CD8-positive, alpha-beta T cell (primary cell): ENCODE measurements at places on chromosomes 13 and 19. TPM values are rescaled to one million over a fixed set of nuclear protein-coding genes. Genes with fewer than 3 reads are reported as not detected.

Gene MIA
- total RNA-seq = not detected

Gene CGB8
- total RNA-seq = not detected

Gene TMEM145
- total RNA-seq = not detected

Gene TDRD3
- total RNA-seq = 22.4 TPM

Gene ZNF471
- 0.71 TPM for total RNA-seq

Gene MAG
- not detected for total RNA-seq

Gene SLC25A42
- total RNA-seq = 10.6 TPM

Gene ZNF837
- total RNA-seq = 1.2 TPM

Gene ZNF320
- 5.5 TPM for total RNA-seq

Gene PRTN3
- total RNA-seq = not detected

Gene C13orf42
- total RNA-seq = not detected

Gene ZFP14
- 5.0 TPM for total RNA-seq

- DNase-seq = no peak
Measured at GRCh38 chr13:94583926-94584325, 12.0 kb downstream of the TGDS start.

DNA sequence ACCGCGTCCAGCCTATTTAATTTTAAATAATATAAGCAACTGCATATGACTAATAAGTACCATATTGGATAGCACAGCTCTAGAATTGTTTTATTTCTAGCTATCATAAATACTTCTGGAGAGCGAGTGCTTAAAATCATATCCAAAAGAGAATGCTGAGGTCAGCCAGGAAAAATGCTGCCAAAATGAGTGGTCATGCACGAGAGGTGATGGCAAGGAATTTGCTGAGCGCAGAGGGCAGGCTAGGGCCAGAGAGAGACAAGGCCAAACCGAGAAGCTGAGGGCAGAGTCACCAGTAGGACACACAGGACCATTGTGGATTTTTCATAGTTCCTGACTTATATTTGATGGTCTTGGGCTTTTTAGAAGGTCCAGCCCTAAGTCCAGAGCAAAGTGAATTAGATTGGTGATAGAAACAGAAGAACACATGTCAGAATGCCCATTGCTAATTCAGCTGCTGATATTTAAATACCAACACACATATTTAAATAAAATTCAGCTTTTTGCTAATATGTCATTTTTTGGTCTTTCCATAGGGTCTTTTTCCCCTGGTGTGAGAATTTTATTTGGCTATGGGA is 33.6 kb upstream of the UBL3 start:
- DNase-seq = no peak

DNA sequence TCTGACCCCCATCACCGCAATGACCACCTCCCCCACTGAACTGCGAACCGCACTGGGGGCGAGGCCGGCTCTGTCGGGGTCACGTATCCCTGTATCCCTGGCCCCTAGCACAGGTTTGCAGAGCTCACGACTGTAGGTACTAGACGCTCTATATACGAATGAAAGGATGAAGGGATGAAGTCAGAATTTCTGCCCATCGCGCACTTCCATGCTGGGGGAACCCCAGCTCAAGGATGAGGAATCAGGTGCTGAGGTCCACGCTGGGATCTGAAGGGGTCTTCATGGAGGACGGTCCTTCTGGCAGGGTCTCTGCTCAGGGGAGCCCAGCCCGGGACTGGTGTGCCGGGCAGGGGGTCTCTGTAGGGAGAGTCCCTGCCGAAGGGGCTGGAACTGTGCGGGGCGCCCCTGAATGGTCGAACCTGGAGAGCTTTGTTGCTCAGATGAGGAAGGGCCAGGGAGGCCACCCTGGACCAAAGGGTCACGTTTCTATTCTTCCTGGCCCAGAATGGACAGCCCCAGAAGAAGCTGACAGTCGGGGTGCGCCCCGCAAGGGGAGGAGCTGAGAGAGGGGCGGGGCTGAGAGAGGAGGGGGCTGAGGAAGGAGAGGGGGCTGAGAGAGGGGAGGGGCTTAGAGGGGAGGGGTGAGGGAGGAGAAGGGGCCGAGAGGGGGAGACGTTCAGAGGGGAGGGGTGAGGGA is 37.9 kb upstream of the SEMA6B start:
- no peak for DNase-seq

DNA sequence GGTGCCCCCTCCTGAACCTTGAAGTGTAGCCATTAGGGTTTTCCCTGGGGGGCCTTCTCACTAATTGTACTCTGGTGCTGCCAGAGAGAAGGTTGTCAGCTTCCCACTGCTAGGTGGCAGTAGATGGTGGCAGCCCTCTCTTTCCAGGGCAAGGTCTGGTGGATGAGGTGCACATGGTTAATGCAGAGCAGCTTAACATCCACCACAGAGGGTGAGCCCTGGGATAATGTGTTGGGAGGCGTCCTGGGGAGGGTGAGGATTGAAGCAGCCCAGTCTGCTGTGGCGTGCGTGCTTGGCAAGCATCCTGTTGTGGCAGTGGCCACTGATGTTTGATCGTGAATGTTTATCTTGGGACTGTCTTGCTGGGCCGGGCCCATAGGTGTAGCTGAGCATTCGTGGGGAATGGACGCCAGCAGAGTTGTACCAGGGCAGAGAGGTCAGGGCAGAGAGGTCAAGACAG is 5.8 kb downstream of the EGLN2 start:
- DNase-seq = peak; percentile 54

DNA sequence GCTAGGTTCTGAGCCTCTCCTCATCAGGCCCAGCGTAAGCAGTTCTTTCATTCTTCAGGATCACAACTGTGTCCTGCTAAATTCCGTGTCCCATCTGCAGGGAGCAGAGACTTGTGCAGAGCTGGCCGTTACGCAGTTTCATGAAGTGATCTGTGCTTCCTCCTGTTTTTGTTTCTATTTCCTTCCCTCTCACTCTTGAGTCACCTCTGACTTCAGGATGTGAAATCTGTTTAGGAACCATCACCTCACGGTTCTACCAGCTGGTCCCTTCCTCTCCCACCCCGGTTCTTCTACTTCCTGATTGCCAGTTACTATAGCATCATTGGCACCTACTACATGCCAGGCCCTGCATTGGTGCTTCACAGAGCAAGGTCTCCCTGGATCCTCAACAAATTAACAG is 8.5 kb downstream of the MAU2 start:
- DNase-seq = no peak

DNA sequence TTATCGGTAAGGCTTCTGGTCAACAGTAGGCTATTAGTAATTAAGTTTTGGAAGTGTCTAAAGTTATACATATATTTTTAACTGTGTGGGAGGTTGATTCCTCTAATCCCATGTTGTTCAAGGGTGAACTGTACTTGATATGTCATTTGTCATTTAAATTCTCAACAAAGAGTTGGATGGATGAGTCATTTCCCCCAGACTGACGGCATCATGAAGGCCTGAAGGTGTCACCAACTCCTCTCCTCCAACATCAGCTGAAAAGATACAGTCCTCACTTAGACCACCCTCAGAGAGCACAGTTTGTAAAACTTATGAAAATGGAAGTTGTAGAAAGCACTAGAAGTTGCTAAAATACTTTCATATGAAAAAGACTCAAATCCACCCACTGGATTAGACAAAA is 48.8 kb downstream of the DCLK1 start:
- no peak for DNase-seq

- DNase-seq = no peak
Measured at GRCh38 chr13:29530901-29531300, 64.6 kb downstream of the SLC7A1 start.

DNA sequence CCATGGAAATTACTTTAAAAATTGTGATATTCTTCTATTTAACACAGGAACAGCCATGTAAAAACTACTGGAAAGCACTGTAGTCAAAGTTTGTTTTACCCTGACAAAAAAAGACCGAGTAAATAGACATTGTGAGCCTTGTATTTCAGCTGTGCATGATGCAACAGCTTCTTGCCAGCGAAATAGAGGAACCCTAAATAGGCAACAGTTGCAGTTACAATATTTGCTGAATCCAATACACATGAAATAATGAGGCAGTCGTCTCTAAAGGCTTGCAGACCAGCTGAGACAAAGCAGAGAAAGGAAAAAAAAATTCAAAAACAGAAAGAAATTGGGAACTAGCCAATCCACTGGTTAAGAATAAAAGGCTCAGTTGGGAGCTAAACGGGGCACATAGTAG is 1001.1 kb downstream of the OLFM4 start:
- DNase-seq = no peak

GRCh38 chr13:23617551-23618024 is 47.4 kb downstream of the TNFRSF19 start:
- no peak for DNase-seq

DNA sequence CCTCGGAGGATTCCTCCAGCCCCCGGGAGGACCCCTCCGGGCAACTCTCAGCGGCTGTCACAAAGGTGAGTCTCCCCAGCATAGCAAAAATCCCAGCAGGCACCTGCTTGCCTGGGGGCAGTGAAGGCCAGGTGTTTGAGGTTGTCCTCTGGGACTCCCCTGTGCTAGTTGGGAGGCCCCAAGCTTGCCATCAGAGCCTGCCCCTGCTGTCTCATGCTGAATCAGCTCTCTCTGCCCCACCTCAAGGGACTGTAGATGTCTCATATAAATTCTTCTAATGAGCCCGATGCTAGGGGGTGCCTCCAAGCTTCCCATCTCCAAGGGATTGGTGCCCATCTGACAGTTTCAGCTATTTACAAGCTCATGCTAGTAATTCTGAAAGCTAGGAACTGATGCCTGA is 53.6 kb downstream of the NWD1 start:
- no peak for DNase-seq

DNA sequence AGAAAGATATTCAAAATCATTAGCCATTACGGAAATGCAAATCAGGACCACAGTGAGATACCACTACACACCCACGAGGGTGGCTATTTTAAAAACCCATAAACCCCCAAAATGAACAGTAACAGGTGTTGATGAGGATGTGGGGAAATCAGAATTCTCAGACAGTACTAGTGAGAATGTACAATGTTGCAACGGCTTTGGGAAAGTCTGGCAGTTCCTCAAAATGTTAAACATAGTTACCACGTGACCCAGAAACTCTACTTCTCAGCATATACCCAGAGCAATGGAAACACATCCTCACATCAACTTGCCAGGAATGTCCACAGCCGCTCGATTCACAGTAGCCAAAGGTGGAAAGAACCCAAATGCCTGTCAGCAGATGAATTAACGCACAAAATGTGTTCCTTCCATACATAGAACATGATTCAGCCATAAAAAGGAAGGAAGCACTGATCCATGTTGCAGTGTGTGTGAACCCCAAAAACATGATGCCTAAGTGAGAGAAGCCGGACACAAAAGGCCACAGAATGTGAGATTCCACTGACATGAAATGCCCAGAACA is 7.0 kb downstream of the PLVAP start:
- no peak for DNase-seq

GRCh38 chr13:29801737-29802305 is 48.6 kb downstream of the UBL3 start:
- no peak for DNase-seq

DNA sequence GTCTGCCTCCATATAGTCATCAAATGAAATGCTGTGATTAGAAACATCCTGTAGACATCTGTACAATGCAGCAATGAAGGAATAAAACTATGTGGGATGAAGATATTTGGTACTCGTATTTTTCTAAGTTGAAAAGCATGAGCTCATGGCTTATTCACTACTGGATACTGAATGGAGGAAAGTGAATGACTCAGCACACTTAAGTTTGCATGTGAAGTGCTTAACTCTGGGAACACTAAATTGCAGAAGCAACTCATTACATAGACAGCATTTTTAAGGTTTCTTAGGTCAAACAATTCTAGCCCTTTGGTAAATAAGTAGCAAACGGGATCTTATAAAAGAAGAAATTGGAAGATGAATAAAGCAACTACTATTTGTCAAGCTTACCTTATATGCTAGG is 429.0 kb upstream of the MIR17HG start:
- DNase-seq = no peak

DNA sequence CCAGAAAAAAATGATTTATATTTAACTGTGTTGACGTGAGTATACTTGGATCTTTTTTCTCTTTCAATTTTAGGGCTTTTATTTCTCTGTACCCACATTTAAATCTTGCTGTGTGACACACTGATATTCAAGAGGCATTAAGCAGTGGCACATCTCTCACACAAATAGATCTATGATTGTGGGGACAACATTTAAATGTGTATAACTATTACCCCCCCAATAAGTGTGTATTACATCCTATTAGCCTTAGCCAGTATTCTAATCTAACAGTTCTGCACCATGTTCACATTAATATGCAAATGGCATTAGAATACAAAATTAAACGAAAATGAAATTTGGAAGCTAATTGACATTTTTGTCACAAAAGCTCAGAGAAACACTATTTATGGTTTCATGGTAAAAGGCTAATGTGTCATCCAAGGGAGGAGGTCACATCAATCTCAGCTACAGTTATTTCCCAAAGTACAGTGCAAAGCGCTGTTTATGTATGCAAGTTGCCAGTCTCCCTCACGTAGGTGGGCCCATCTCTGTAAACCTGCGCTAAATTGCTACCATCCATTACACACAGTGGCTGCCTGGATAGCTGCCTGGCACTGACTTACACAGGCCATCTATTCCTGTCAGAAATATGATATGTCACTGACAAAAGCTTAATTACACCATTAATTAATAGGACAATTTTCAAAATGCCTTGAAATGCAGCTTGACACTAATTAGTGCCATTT is 984.7 kb upstream of the PCDH9 start:
- DNase-seq = no peak

DNA sequence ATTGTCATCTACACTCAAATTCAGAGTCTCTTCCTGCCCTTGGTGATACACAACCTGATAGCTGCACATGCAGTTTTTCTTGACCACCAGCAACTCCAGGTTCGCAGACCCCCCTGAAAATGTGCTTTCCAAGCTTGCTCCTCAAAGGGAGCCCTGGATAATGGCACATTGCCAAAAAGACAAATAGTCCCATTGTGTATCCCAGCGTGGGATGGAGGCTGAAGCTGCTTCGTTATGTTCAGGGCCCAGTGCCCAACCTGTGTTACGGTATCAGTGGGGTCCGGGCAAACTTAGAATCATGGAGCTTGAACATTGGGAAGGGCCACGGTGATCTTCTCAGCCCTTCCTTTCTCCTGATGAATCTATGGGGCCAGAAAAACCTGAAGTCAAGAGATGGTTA is 173.0 kb downstream of the TEX29 start:
- no peak for DNase-seq

- DNase-seq = no peak
Measured at GRCh38 chr13:35347679-35348205, 128.7 kb downstream of the MAB21L1 start.

- DNase-seq = peak; percentile 36
Measured at GRCh38 chr19:4233282-4233853, 4.0 kb downstream of the EBI3 start.

GRCh38 chr19:1002600-1002999 is 2.4 kb downstream of the GRIN3B start:
- DNase-seq = no peak

DNA sequence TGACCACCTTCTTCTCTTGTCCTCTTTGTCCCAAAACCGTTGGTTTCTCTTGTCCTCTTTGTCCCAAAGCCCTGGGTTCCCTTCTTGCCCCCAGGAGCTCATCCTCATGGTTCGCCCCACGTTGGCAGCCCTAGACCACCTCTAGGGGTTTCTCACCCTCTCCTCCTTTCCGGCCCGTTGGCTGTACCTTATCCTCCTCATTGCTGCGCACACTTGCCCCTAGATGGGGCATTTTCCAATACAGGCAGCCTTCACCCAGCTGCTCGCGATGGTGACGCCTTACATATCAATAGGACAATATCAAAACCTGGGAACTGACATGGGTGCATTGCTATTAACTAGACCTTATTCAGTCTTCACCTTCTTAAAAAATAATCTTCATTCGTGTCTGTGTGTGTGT is 86.5 kb downstream of the IPO5 start:
- no peak for DNase-seq
